Stimulated activated CD4-positive, alpha-beta T cell treated with anti-CD3 and anti-CD28 coated beads, Interleukin-1b, Interleukin-23, amount 100 ng/mL, for 24 hours (primary cell): ENCODE measurements at places on chromosomes 7 and 10.

GRCh38 chr7:157265051-157265450 is 71.8 kb upstream of the DNAJB6 start:
- no peak for DNase-seq

- no peak for DNase-seq
Observed at GRCh38 chr10:129760003-129760315, 204.1 kb downstream of the EBF3 start.

DNA sequence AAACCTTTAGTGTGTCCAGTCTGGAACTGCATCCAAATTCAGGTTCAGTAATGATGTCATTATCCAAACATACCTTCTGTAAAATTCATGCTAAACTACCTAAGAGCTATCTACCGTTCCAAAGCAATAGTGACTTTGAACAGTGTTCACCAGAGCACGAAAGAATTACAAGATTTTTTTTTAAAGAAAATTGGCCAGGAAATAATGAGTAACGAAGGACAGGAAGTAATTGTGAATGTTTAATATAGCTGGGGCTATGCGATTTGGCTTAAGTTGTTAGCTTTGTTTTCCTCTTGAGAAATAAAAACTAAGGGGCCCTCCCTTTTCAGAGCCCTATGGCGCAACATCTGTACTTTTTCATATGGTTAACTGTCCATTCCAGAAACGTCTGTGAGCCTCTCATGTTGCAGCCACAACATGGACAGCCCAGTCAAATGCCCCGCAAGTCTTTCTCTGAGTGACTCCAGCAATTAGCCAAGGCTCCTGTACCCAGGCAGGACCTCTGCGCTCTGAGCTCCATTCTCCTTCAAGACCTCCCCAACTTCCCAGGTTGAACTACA is 694 bp upstream of the FAS start:
- no peak for DNase-seq

GRCh38 chr10:53370347-53370746 is 597.8 kb upstream of the MBL2 start:
- DNase-seq = no peak

GRCh38 chr10:28470873-28471651 is 61.9 kb upstream of the WAC start:
- no peak for DNase-seq
